Thoracic aorta (tissue), 2 donors: ENCODE measurements at places on chromosomes 12 and 14. TPM values are rescaled to one million over a fixed set of nuclear protein-coding genes. Genes with fewer than 3 reads are reported as not detected.

- DNase-seq: no peak
Measured at GRCh38 chr14:91872011-91872501, 4.7 kb upstream of the TC2N start.

- DNase-seq: no peak
Measured at GRCh38 chr14:63032076-63032475, 13.2 kb downstream of the KCNH5 start.

DNA sequence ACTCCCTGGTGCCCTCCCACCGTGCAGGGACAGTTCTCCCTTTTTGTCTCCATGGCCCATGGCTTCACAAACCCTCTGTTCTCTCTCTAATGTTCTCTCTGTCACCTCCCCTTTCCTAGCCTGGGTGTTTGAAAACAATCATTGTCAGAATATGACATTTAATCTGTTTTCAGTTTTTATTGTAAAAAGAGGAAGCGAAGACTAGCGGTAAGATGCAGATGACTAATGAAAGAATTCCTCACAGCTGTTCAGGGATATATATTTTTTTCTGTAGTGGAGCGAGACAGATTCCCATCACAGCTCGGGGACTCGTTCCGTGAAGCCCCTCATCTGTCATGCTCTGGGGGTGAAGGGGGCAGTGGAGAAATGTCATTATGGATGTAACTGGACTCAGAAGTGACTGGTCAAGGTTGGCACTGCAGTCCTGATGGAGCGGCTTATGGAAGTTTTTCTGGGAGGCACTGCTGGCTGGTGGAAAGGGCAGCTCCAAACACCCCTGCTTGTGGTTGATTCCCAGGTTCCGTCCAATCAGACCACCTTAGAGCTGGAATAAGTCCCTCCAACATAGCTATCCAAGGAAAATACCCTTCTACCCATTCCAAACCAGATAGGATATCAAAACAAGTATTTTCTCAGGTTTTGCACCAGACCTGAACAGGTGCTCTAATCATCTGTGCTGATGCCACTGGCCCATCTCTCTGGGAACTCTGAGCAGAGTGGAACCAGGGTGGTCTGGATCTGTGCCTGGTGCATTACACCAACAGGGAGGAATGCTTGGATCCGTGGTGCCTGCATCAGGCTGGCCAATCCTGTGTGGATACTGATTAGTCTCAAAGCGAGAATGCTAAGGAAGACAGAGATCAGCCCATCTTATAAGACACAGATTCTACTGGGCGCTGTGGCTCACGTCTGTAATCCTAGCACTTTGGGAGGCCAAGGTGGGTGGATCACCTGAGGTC lies 84.7 kb downstream of the GPATCH2L start:
- no peak for DNase-seq

DNA sequence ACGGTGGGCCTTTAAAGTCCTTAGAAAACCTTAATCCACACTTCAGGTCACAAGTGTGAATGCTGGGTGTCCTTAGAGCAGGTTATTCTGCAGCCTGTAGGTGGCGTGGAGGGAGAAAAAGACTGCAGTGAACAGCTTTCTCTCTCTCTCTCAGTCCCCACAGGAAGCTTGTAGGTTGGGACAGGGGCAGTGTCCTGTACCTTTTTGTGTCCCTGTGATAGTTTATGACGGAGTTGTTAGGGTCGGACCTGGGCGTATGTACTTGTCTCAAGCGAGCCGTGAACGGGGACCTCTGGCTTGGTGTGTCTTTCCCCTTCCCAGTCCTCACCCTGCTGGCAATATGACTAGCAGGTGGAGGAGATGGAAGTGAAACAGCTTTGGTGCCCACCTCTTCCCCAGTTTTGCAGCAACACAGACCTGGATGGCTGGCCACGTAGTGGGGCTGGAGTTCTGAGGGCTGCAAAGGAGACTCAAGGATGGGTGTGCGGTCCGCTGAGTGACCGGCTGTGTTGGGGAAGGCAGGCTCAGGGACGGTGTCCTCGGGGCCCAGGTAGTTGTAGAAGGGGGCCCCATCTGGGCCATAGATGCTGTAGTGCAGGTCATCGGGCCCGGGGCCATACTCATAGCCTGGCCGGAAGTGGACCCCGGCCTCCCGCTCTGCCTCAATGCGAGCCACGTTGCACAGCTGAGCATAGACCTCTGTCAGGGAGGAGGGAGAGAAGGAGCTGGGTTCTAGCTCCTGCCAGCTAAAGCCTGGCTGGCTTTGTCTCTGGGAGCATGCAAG lies 8.9 kb downstream of the ISCA2 start:
- DNase-seq: no peak

DNA sequence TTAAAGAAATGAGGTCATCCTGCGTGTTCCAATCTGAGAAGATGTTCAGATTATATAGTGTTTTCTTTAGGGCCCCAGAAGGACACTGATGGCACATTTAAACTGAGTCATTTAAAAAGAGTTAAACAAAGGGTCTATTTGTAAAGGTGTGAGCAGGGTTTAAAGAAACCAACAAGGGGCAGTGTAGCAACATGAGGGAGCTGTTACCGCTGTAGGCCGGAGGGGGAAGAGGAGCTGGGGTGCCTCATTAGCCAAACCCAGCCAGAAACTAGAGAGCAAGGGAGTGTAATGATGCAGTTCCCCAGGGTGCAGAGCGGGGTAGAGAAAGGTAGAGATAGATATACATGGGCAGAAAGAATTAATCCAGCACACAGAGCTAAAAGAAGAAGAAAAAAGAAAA lies 160.4 kb downstream of the TBX5 start:
- no peak for DNase-seq

GRCh38 chr12:1767407-1768090 lies 52.8 kb upstream of the LRTM2 start:
- no peak for DNase-seq

DNA sequence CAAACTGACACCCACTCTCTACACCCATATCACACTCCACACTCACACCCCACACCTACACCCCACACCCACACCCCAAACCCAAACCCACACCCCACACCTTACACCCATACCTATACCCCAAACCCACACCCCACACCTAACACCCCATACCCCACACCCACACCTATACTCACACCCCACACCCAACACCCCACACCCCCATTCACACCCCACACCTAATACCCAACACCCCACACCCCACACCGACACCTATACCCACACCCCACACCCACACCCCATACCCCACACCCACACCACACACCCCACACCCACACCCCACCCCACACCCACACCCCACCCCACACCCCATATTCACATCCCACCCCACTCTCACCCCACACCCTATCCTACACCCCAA lies 38.5 kb downstream of the TMEM120B start:
- no peak for DNase-seq

DNA sequence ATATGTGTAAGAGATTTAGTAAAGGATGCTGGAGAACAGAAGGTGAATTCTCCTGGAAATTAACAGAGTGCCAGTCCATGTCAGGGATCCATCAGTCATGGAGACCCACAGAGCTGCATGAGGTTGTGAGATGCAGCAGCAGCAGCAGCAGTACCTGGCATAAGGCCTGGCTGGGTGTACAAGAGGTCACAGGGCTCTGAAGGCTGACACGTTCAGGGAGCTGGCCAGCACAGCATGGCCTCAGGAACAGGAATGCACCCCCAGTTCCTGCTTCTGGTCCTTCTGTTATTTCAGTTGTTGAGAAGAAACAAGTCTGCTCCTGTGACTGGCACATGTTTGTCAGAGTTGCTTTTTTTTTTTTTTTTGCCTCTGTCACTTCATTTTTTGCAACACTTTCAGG lies 210.8 kb downstream of the CNTN1 start:
- no peak for DNase-seq

GRCh38 chr12:10722502-10722904 lies 620 bp downstream of the YBX3 start:
- DNase-seq: peak; percentile 12

- DNase-seq: no peak
Measured at GRCh38 chr14:24861083-24861630, 188.8 kb downstream of the STXBP6 start.

DNA sequence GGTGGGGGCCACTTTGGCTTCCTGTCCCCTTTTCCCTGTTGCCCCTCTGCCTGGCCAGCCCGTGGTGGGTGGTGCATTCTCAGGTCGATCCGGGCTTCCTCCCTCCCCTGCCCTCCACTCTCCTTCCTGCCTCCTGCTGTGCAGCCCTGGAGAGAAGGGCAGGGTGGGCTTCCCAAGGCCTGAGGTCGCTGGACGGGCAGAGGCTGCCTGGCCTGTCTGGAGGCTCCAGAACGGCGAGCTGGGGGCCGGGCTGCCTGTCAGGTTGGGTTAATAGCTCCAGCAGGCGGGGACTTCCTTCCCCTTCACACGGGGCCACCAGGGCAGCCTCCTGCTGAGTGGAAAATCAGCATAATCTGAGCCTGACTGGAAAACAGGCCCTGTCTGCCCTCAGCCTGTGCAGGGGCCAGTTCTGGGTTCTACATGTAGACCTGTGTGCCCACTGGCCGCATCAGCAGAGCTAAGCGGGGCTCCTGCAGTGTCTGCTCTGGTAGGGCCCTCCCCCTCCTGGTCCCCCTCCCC lies 11.3 kb downstream of the KIF26A start:
- DNase-seq: no peak

- no peak for DNase-seq
Measured at GRCh38 chr12:124865728-124866127, 2.1 kb upstream of the SCARB1 start.

- no peak for DNase-seq
Measured at GRCh38 chr12:114096461-114096860, 130.3 kb upstream of the RBM19 start.

DNA sequence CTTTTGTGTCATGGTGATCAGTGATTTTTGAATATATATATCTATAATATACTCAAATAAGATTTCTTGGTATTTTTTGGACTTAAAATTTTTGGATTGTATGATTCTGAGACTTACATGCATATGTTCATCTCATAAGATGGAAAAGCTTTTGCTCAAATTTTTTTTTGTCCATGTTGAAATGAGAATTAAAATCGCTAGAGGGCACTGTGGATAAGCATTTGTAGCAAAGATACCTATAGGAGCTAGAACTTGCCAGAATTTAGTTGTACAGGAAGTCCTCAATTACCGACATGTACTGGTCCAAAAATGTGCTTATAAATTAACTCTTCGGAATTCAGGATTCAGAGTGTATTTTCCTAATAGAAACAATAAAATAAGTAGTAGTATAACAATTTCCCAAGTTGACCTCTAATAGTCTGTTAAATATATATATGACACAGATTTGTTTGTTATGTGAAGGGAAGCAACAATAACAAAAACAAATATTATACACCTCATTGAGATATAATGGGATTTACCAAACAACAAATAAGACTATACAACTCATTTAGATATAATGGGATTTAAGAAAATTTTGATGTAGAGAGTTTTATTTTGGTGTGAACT lies 179.6 kb downstream of the TMEM117 start:
- no peak for DNase-seq

DNA sequence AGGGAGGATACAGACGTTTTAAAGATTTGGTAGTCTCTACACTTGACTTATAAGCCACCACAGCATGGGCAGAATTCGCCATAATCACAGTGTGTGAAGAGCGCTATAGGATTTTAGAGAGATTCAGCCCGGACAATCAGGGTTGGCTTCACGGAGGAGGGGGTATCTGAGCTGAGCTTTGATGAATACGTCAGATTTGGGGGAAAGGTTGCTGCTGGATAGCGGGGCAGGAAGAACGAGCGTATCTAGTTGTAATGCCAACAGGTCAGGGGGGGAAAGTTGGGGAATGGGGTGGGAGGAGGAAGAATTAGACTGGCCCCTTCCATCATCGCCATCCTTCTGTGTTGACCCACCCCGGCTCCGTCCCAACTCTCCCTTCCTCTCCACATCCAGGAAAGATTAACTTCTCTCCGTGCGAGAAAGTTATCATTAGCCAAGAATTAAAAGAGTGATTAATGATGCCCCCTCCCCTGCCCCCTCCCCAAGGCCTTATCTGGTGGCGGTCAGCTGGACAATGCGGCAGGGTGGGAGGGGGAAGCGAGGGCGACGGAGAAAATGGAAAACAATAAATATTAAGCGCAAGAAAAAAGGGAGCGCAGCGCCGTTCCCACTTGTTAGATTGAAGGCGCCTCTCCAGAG lies 13.5 kb upstream of the GPATCH2L start:
- no peak for DNase-seq

DNA sequence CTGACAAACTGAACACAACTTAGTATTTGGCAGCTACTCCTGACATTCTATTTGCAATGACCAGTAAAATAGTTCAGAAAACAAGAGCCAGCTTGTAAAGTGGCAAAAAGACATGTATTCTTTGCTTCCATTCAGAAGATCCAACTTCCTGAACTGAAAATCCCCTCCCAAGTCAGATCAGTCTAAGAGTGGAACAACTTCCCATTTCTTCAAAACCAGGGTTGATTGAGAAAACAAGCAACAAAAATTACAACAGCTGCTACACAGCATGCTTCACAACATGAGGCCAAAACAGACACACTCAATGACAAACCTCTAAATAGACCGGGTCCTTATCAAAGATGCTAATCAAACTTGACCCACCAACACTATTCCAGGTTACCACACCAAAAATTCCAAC lies 40.3 kb downstream of the CIT start:
- no peak for DNase-seq

DNA sequence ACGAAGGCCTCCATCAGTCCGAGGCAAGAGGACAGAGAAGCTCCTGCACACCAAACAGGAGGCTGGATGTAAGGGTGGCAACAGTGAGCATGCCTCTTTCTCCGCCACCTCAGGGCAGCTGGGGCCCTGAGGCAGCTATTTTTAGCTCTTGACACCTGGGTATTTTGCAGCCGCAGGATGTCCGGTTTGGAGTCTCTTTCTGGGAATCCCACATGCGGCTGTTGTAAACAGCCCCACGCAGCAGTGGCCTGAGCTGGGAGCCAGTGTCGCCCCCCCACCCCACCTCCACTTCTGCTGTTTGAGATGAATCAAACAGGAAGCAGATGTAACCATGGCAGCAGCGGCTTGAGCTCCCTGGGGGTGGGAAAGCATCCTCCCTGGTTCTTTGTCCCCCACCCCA lies 11.7 kb downstream of the HDAC7 start:
- DNase-seq: no peak

- DNase-seq: no peak
Measured at GRCh38 chr12:51417826-51418225, 6.8 kb upstream of the SLC4A8 start.

GRCh38 chr14:100408350-100409002 lies 85.3 kb downstream of the SLC25A47 start:
- no peak for DNase-seq

GRCh38 chr12:139585-139984 lies 73.0 kb downstream of the IQSEC3 start:
- DNase-seq: no peak

The OTX2 gene
- total RNA-seq: not detected

The AMHR2 gene
- not detected for total RNA-seq

The ANO4 gene
- total RNA-seq: not detected

The PNP gene
- 42.4 TPM for total RNA-seq

The MYF5 gene
- total RNA-seq: not detected

The ABCD2 gene
- total RNA-seq: 0.71 TPM

The TSPAN19 gene
- total RNA-seq: not detected
